ENCODE measurements at places on chromosomes 2 and 18.
A peak's percentile ranks its signal among the peaks of the same experiment; 100 is the strongest.

DNA sequence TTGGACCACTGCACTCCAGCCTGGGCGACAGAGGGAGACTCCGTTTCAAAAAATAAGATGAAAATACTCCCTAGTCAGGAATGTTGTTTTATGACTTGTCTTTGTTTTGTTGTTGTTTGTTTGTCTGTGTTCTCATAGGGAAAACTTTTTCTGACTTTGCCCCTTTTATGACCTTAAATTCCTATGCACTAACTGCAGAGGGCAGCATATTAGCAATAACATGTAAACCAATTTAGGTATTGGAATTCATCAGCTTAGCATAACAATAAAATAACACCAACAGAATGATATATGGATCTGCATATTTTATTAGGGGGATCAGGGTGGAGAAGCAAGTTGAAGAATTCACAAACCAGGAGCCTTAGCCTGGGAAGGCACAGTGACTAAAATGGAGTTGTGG, 631.5 kb downstream of the SUCLG1 start:
- DNase-seq, result no peak
- no peak overlapping the region for H3K27ac ChIP-seq
- no peak overlapping the region for H3K4me3 ChIP-seq
- H3K4me1 ChIP-seq, result no peaks in the 10 kb centered on the region
- no peaks in the 10 kb centered on the region for H3K36me3 ChIP-seq

GRCh38 chr18:47067648-47068047, 32.2 kb upstream of the ELOA2 start:
- H3K36me3 ChIP-seq, result no peaks in the 10 kb centered on the region
- DNase-seq, result no peak
- H3K27ac ChIP-seq, result no peak overlapping the region
- no peak overlapping the region for H3K4me3 ChIP-seq

DNA sequence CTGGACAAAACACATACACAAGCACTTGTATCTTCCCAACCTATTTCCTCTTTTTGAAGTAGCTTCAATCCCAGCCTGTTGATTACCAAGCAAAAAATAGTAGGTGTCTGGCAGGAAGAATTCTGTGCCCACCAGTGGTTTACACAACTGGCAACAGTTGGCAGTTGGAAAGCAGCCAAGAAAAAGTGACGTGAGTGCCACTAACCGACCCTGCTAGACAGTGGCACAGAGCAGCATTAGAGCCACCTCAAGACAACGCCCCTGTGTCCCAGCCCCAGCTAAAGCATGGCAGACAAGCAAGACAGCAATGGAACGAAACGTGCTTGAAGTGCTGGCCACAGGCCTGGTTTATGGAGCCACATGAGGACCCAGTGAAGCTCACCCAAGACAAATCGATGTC, 379.6 kb downstream of the FBXO15 start:
- H3K4me3 ChIP-seq, result no peak overlapping the region
- H3K27ac ChIP-seq, result no peak overlapping the region
- H3K36me3 ChIP-seq, result no peaks in the 10 kb centered on the region
- no peak for DNase-seq
- no peaks in the 10 kb centered on the region for H3K27me3 ChIP-seq
- no peaks in the 10 kb centered on the region for H3K4me1 ChIP-seq

DNA sequence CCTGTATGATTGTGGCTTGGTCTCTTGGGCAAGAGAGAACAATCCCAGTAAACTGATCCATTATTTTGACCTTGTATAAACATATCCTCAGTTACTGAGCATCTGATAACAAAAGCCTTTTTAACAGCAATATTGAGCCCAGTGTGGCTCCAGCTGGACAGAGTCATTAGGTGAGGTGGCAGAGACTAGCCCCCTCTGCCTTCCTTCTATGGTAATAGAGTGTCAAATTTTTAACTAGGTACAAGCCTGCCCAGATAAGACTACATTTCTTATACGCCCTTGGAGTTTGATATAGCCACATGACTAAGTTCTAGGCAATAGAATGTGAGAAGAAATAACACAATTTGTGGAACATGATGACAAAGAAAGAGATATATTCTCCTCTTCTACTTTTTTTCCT, 56.2 kb downstream of the HNMT start:
- H3K27me3 ChIP-seq, result no peaks in the 10 kb centered on the region
- H3K27ac ChIP-seq, result no peak overlapping the region
- DNase-seq, result no peak
- no peaks in the 10 kb centered on the region for H3K4me1 ChIP-seq

GRCh38 chr2:131588152-131588873, 60.6 kb downstream of the CCDC74A start:
- no peaks in the 10 kb centered on the region for H3K36me3 ChIP-seq
- H3K27ac ChIP-seq, result no peak overlapping the region
- no peaks in the 10 kb centered on the region for H3K4me1 ChIP-seq
- no peak for DNase-seq
- H3K4me3 ChIP-seq, result no peak overlapping the region

DNA sequence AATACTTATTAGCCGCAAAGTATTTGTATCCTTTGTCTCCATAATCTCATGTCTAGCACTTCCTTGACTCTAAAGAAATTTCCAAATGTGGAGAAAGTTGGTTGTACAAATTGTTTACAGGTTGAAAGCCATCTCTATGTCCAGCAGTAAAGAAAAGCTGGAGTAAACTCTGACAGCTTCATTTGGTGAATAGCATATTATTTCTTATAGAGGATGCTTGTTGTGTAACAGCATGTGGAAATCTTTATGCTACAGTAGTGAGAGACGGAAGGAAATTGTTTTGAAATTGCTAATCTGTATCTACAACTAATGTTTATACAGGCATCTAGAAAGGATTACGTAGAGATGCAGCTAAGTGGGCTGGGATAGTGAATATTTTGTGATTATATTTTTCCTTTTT, 78.5 kb downstream of the UGGT1 start:
- H3K27me3 ChIP-seq, result no peaks in the 10 kb centered on the region
- no peak overlapping the region for H3K27ac ChIP-seq
- no peak overlapping the region for H3K4me3 ChIP-seq
- H3K36me3 ChIP-seq, result peaks cover 75% of the 10 kb centered on the region

DNA sequence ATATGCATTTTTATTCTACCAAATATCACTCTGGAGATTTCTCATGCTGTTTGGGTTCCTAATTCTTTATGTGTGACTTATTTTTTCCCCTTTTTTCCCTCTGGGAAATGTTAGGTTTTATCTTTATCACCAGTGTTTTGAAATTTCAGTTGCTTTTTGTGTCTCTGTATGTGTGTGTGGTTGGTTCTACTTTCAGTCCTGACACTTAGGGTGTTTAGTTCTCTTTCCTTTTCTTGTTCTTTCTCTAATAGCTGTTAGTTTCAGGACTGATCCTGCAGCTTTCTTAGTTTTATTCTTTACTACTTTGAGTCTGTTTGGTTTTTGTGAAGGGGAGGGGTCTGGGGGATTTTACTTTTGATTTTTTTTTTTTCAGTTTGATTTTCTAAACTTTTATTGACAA, 23.1 kb downstream of the PPM1B start:
- H3K36me3 ChIP-seq, result no peaks in the 10 kb centered on the region
- peaks cover 60% of the 10 kb centered on the region for H3K4me1 ChIP-seq
- H3K27me3 ChIP-seq, result no peaks in the 10 kb centered on the region
- no peak overlapping the region for H3K27ac ChIP-seq
- DNase-seq, result no peak

GRCh38 chr2:128492966-128493811, 174.5 kb upstream of the HS6ST1 start:
- no peaks in the 10 kb centered on the region for H3K36me3 ChIP-seq
- no peaks in the 10 kb centered on the region for H3K27me3 ChIP-seq
- H3K4me1 ChIP-seq, result no peaks in the 10 kb centered on the region
- H3K4me3 ChIP-seq, result no peak overlapping the region
- no peak overlapping the region for H3K27ac ChIP-seq

DNA sequence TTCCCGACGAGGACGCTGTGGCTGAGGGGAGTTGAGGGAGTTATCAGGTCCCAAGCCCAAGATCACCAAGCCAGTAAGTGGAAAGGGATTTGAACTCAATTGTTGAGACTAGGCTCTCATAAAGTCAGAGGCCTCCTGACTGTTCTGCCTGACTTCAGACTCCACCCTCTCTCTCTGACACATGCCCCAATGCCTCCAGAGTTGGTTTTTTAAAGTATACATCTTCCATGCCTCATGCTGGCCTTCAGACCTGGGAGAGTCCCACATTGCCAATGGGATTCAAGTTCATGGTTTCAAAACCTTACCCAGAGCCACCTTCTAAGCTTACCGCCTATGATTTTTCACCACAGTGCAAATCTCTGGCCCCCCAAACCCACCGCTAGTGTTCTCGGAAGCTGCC, 100.8 kb downstream of the RTN4 start:
- H3K27me3 ChIP-seq, result no peaks in the 10 kb centered on the region
- no peaks in the 10 kb centered on the region for H3K36me3 ChIP-seq
- H3K4me3 ChIP-seq, result no peak overlapping the region
- no peak overlapping the region for H3K27ac ChIP-seq
- no peaks in the 10 kb centered on the region for H3K4me1 ChIP-seq

DNA sequence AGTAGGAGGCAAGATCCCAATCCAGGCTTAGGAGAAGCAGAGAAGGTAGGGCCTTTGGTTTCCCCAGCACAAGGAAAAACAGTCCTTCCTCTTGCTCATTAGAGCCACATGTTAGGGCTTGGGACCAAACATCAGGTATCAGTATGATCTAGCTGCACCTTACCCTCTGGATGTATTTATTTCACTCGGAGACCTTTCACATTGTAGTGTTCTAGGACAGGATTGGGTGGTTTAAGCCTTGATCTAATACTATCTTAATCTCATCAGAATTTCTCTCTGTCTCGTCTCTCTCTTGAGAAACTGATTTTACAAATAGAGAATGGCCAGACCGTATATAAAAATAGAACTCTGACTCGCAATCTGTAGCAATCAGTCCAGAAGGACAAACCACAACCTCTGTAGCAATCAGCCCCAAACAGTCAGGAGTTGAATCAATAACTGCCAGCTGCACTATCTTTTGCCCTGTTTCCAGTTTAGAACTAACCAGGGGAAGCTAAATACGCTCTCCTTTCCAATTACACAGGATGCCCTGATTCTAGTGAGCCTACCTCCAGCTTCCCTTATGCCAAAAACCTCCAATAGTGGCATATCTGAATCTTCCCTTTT, 207.1 kb downstream of the TDRD15 start:
- H3K4me1 ChIP-seq, result no peaks in the 10 kb centered on the region
- no peak overlapping the region for H3K4me3 ChIP-seq
- no peak overlapping the region for H3K27ac ChIP-seq
- no peaks in the 10 kb centered on the region for H3K36me3 ChIP-seq
- H3K27me3 ChIP-seq, result no peaks in the 10 kb centered on the region

GRCh38 chr2:102025583-102026267, 34.0 kb downstream of the IL1R2 start:
- H3K27me3 ChIP-seq, result no peaks in the 10 kb centered on the region
- no peak overlapping the region for H3K27ac ChIP-seq
- no peak overlapping the region for H3K4me3 ChIP-seq
- DNase-seq, result no peak
- no peaks in the 10 kb centered on the region for H3K36me3 ChIP-seq

GRCh38 chr2:195513119-195513518, 143.9 kb upstream of the SLC39A10 start:
- DNase-seq, result no peak
- H3K36me3 ChIP-seq, result no peaks in the 10 kb centered on the region
- no peak overlapping the region for H3K4me3 ChIP-seq
- H3K27ac ChIP-seq, result no peak overlapping the region
- no peaks in the 10 kb centered on the region for H3K4me1 ChIP-seq
- no peaks in the 10 kb centered on the region for H3K27me3 ChIP-seq

DNA sequence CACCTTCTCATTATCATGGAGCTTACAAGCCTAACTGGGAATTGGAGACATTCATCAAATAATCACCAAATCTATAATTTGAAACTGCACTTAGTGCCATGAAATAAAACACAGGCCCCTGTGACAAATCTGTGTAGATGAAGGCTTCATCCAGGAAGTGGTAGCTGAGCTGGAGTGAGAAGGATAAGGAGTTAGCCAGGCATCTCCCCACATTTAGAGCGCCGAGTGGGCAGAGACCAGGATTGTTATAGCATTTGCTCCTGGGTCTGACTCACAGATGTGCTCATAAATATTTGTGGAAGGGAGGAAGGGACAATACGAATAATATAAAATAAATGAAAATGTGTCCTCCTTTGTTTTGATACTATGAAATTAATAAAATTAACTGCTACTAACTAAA, 2.5 kb upstream of the MAT2A start:
- H3K4me3 ChIP-seq, result no peak overlapping the region
- H3K27me3 ChIP-seq, result no peaks in the 10 kb centered on the region
- H3K27ac ChIP-seq, result no peak overlapping the region
- peaks cover 3% of the 10 kb centered on the region for H3K36me3 ChIP-seq
- H3K4me1 ChIP-seq, result peaks cover 28% of the 10 kb centered on the region

DNA sequence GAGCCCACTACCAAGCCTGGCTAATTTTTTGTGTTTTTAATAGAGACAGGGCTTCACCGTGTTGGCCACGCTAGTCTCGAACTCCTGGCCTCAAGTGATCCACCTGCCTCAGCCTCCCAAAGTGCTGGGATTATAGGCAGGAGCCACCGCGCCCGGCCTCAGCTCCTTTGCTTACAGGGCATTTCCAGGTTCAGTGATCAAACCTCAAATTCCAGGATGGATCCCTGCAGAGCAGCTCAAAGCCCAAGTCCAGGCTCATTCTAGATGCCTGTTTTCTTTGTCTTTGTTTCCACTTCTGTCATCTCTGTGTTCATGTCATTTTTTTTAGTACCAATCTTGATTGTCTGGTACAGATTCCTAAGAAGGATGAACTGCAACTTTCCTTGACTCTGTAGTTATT, 41.9 kb downstream of the TNFRSF11A start:
- no peak for DNase-seq
- H3K36me3 ChIP-seq, result no peaks in the 10 kb centered on the region
- H3K27ac ChIP-seq, result no peak overlapping the region
- H3K27me3 ChIP-seq, result no peaks in the 10 kb centered on the region

- no peak overlapping the region for H3K4me3 ChIP-seq
- peak; percentile 52 for DNase-seq
These were observed 23.6 kb downstream of the ALPK2 start for GRCh38 chr18:58605027-58606020.

GRCh38 chr2:12430407-12431133, 286.2 kb upstream of the TRIB2 start:
- H3K27me3 ChIP-seq, result no peaks in the 10 kb centered on the region
- no peak overlapping the region for H3K27ac ChIP-seq
- DNase-seq, result no peak
- H3K4me3 ChIP-seq, result peak overlapping the region; percentile 27
- H3K4me1 ChIP-seq, result peaks cover 28% of the 10 kb centered on the region

DNA sequence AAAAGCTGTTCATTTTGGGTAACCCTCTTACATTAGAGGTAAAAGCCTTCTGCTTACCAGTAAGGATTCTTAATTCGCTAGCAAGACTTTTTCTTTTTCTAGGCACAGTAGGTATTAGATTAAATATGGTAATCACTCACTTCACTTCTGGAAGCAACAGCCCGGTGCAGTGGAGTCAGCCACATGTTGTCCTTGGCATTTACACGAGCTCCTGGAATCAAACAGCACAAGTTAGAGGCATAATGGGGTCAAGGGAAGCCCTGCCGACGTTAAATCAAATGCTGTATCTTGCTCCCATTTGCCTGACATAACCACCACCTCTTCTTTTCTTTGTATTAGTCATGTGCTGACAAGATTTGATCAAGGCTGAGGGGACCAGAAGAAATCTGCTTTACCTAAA, 174.1 kb downstream of the ANKRD44 start:
- no peaks in the 10 kb centered on the region for H3K27me3 ChIP-seq
- H3K4me3 ChIP-seq, result no peak overlapping the region
- peak overlapping the region; percentile 6 for H3K27ac ChIP-seq
- DNase-seq, result no peak
- H3K4me1 ChIP-seq, result peaks cover 92% of the 10 kb centered on the region

Measured in CD4-positive, alpha-beta memory T cell (primary cell).